ENCODE measurements at places on chromosomes 7 and 10.
A peak's percentile ranks its signal among the peaks of the same experiment; 100 is the strongest.

DNA sequence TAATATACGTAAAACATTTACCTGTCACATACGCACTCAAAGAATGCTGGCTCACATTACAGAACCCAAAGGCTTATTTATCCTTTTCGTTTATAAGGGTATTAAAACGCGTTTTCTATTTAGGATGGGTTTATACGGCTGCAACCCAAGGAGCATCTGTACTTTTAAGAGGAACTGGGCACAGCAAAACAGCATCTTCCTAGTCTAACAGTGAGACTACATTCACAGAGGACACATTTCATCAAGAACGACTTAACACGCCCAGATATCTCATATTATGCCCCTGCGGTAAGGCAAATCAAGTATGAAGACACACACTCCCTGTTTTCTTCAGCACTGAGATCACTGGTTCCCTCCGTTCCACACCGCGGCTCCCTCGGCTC lies 533 bp upstream of the DMTF1 start:
- DNase-seq = no peak

- DNase-seq = no peak
Observed at GRCh38 chr10:126407831-126408230, 19.6 kb upstream of the ADAM12 start.

GRCh38 chr10:76885816-76886215 lies 751.8 kb downstream of the KCNMA1 start:
- peak; percentile 20 for DNase-seq

- DNase-seq = no peak
Observed at GRCh38 chr10:117622471-117623184, 80.1 kb downstream of the EMX2 start.

- no peak for DNase-seq
Observed at GRCh38 chr10:84549368-84550165, 221.2 kb downstream of the CCSER2 start.

GRCh38 chr7:65722361-65722792 lies 150.5 kb upstream of the VKORC1L1 start:
- peak; percentile 64 for DNase-seq

DNA sequence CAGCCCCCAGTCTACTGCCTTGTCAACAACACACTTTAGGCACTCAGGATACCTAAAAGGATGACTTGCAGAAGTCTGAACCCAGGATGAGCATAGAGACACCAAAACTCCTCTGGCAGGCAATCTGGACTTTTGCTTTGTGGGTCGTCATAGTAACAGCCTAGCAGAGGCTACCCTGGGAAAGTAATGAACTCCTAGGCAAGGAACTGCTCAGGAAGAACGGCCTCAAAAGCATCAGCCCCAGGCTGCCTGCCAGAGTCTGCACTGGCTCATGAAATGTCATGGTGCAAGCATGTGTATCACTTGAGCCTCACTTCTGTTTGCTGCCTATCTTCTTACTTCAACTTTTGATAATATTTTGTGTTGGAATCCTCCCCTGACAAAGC lies 715.1 kb downstream of the GRID1 start:
- DNase-seq = no peak

DNA sequence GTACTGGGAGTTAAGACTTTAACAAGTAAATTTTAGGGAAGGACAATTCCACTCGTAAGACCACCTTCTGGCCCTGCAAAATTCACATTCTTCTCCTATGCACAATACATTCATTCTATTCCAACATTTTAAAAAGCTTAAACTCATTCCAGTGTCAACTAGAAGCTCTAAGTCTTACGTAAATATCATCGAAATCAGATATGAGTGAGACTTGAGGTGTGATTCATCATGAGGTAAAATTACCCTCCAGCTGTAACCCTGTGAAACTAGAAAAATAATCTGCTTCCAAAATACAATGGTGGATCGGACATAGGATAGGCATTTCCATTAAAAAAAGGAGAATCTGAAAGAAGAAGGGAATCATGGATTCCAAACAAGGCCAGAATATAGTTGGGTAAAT lies 370.3 kb downstream of the CDC14C start:
- no peak for DNase-seq

- DNase-seq = no peak
Observed at GRCh38 chr10:19812976-19813375, 3.3 kb upstream of the PLXDC2 start.

- no peak for DNase-seq
Observed at GRCh38 chr10:105950410-105950809, 1214.1 kb downstream of the SORCS1 start.

GRCh38 chr7:68321076-68321639 lies 1277.1 kb upstream of the AUTS2 start:
- DNase-seq = peak; percentile 98

DNA sequence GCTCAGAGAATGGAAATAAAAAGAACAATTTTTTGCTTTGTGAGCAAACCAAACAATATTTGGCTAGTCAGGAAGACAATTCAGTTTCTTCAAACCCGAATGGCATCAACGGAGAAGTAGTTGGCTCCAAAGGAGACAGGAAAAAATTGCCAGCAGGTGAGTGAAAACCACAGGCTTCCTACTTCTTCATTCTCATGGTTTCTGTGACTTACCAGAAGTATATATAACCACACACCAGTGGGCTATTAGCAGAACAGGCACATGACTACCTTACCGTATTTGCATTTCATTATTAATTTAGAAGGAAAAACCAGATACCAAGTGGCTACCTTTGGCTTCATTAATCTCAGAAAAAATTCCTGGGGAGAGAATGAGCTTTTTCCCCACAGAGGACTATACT lies 8.8 kb downstream of the TDRD1 start:
- DNase-seq = no peak

DNA sequence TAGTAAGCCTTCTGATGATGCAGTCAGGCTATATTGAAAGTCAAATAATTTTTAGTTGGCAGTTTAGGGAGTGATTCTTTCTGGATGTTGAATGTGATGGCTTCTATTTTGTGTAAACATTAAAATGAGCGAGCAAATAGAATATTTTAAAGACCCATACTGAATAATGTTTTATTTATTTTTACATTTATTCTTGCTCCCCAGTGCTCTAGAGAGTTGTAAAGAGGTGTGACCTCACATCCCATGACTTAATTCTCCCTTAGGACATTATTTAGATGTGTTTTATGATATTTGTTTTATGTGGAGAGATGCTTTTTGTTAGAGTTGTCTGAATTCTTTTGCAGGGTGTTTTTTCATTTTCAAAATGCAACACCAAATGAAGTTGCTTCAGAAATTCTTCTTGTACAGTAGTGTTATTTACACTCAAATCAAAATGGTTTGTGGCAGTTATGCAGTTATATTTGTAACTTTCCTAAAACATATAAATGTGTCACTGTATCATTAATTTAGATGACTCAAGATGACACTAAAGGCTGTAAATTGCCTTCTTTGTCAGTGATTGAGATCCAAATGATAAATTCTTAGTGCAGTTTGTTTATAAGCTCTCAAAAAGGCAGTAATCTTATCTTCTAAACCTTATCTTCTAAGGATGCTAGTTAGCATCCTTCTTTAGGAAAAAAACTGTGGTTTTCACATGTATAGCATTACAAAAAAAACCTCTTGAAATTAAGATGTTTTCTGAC lies 12.4 kb downstream of the UMAD1 start:
- no peak for DNase-seq

DNA sequence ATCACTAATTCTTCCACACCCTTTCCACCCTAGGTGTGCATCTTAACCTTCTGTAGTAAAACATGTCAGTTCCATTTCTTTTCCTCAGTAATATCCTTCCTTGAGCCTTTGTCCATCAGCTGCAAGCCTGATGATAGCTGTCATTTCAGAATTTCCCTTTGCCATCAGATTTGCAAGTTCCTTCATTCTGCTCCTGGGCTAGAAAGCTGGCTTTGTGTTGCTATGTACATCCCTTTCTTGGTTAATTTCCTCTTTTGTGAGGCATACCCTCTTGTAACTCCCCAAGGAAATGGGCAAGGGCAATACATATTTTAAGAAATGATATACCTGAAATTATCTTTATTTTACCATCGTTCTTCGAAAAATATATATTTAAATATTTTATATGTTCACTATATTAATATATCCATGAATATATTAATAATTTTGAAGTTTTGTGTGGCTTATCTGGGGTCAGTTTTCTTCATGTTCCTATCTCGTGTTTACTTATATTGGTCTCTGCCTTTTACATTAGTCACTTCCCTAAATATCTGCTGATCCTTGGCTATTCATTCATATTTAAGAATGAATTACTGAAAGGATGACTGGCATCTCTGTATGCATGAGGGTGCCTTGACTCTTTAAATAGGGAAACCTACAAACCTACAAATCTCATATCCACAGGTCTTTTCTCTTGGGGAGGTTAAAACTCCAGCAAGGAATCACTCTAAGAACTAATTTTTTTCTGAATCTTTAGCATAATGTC lies 143.8 kb downstream of the ZNF22 start:
- no peak for DNase-seq

GRCh38 chr10:59622320-59623132 lies 87.1 kb downstream of the SLC16A9 start:
- peak; percentile 37 for DNase-seq

DNA sequence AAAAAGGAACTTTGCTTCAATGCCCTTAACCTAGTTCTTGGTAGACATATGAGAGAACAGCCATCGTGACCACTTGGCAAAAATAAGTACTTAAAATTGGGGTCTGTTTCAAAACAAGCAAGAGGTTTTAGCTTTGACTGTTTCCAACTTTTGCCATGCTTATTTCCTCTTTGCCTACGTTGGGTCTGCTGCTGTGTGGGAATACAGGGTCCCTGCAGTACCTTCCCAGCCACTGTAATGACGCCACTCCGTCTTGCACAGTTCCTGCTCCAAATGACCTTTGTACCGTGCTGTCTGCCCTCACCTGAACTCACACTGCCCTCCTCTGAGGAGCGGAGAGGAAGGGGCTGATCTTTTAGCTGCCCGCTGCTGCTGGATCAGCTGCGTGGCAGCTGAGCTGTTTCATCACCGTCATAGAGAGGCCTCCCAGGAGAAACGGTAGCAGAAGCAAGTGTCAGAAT lies 133.1 kb downstream of the MAPK8 start:
- no peak for DNase-seq

DNA sequence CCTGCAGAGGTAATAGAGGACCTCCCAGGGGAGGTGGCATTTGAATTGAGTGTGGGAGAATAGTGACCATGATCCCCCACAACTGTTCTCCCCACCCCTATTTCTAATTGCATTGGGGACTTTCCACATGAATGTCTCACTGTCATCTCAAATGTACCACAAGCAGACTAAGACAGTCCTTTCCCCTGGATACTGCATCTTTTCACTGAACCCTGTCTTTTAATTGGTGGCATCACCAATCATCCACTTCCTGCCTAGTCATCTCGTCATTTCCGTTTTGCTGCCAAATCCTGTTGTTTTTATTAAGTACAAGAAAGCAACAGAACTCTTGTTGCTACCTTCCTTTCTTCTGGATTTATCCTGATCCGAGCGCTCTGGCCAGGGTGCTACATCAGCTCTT lies 120.3 kb downstream of the NRP1 start:
- DNase-seq = no peak

DNA sequence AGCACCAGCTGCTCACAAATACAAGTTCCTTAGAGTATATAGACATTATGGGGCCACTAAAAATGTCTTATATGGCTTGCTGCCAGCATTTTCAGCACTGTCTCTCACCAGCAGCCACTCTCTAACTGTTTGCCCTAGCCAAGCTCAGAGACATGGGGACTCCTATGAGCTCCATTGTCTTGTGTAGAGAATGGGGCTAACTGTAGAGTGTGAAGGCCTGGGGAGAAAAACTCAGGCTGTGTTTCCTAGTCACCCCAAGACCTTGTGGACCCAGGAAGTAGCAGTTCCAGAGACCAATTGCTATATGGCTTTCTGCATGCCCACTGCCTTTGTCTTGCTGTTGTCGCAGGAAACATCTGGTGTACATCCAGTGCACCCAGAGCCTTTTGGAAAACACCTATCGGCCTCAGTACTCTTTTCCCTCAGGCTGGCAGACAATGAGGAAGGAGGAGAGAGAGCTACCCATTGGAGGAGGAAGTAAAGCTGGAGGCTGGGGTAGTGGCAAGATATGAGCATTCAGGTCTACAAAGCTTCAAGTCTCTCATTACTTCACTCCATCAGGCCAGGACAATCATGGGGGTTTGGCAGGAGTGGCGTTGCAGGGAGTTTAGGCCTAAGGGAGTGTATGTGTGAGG lies 28.4 kb downstream of the ENTPD1 start:
- DNase-seq = peak; percentile 1

GRCh38 chr7:39453743-39454355 lies 112.4 kb upstream of the YAE1 start:
- peak; percentile 18 for DNase-seq

DNA sequence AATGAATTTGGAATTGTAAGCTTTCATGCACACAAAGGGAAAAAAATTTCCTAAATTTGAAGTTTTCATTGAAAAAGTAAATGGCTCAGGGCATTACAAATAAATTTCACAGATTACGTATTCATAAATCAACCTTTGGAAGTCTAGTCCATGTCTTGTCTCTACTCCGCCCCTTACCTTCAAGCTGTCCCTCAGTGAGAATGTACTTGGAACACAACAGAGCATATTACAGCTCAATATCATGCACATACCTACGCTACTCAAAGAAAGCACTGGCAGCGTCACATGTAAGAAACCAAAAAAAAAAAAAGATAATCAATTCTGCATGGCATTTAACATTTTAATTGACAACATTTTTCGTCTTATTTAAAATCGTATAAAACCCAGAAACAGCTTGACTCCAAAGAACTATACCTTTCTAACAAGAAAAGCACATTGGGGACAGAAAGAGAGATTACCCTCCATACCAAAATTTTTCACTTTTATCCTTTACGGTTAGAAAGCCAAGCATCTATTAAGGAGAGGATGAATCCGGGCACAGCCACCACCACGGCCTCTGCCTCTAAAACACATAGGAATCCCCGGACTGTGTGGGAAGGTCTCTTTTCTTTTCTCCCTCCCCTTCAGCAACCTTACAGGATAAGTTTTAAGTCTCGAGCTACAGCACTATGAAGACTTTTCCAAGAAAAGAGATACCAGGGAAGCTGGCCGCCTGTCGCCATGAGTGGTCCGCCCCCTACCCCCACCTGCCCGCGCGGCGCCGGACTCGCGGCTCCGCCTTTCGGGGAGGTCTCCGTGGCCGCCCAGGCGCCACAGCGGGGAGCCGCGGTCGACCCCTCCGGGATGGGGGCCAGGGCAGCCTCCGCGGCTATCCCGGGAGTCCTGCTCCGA lies 1.1 kb downstream of the JMJD1C start:
- peak; percentile 73 for DNase-seq

- DNase-seq = no peak
Observed at GRCh38 chr10:51468424-51468823, 231.0 kb downstream of the CSTF2T start.
